KBM-7 (cell line): ENCODE measurements at places on chromosomes 1 and 21.

- no peak for DNase-seq
Measured at GRCh38 chr1:167808690-167809089, 86.9 kb downstream of the MPZL1 start.

GRCh38 chr1:150976879-150977694 lies 2.5 kb upstream of the CERS2 start:
- DNase-seq = peak; percentile 95

DNA sequence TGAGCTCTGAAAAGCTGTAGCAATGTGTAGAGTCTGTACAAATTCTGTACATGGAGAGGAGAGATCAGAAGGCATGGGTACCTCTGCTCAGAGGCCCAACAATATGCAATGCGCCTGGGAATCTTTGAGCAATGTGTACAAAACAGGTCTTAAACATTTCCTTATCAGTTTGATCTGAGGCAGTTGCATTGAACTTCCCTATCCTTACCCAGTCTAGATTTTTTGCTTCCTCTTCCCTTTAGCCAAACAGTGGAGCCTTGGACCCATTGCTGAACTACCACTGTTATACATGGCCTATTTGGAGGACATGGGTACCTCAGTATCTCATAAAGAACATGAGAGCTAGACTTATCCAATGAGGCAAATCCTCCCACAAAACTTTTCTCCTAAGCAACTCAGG lies 12.6 kb upstream of the MNDA start:
- DNase-seq = peak; percentile 75

DNA sequence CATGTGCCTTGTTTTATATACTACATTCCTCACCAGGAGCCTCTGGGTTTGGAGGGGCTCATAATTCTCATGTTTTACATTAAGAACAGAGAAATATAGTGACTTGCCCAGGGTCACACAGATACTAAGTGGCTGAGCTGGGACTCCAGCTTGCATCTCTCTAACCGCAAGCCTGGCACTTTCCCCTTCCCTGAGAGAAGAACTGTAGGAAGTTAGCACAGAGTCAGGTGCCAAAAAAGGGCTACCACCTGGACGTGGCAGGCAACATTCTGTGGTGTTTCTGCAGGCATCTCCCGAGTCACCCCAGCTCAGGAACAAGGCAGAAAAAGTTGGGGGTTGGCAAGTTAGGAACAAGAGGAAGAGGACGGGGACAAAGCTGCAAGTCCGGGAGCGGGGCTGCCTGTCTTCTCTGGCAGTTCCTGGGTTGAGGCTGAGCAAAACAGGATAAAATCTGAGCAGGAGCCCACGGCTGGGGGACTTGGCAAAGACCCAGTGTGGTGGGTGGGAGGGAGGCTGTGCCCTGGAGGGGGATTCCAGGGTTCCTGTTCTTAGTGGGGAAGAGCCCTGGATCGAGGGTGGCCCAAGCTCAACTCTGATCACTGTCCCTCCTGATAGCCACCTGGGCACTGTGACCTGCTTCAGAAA lies 9.8 kb downstream of the PLA2G5 start:
- no peak for DNase-seq

GRCh38 chr1:87497380-87498203 lies 168.9 kb downstream of the LMO4 start:
- DNase-seq = no peak

- no peak for DNase-seq
Measured at GRCh38 chr1:37875833-37876232, 16.4 kb upstream of the MTF1 start.

GRCh38 chr1:169217636-169218035 lies 111.1 kb downstream of the ATP1B1 start:
- DNase-seq = peak; percentile 75

GRCh38 chr1:232983817-232984567 lies 33.6 kb downstream of the NTPCR start:
- DNase-seq = no peak

DNA sequence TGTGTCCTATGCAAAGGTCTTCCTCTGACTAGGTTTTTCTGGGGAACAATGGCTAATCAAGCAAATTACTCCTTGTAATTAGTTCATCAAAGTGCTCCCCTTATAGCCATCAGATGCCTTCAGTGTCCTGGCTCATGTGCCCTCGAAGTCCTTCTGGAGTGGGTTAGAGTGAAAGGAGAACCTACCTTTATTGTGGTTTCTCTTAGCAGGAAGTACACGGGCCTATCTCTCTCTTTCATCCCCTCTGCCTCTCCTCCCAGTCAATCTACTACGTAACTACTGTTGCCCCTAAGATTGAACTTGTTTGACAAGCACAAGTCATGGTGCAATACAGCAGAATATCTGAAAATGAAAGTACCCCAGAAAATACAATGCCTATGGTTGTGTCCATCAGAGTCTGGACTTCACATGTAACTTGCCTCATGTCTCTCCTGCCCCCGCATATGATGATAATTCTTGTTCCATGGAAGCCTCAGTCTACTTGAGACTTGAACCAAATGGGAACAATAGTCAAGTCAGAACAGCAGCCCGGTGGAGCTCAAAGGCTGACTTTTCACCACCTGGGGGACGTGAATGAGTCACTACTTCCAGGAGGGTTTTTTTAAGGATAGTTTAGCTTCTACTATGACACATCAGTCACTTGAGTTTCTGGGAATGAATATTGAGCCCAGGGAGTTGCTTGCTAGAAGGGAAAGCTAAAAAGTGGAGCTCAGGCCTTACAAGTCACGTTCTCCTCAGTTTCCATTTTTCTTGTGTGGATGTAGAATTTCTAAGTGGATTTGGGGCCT lies 243.6 kb downstream of the TNR start:
- DNase-seq = no peak

DNA sequence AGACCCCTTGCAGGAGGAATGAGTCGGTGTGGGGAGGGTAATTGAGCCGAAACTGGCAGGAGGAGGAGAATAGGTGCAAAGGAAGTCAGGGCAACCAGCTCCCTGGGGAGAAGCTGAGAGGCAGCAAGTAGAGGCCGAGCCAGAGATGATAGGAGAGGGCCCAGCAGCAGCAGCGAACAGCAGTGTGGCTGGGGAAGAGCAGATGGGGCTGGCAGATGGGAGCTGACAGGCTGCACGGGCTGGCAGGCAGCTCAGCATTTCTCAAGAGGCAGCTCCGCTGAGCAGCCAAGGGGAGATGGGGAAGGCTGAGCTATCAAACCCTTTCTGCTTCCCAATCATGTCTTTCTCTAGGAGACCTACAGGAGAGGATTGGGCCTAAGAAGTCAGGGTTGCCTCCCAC lies 158.2 kb downstream of the TRIM33 start:
- no peak for DNase-seq

GRCh38 chr1:17545356-17545755 lies 5.9 kb downstream of the ARHGEF10L start:
- no peak for DNase-seq

GRCh38 chr1:90591355-90591969 lies 125.6 kb downstream of the BARHL2 start:
- DNase-seq = no peak

GRCh38 chr1:68375919-68376318 lies 73.8 kb downstream of the RPE65 start:
- no peak for DNase-seq

DNA sequence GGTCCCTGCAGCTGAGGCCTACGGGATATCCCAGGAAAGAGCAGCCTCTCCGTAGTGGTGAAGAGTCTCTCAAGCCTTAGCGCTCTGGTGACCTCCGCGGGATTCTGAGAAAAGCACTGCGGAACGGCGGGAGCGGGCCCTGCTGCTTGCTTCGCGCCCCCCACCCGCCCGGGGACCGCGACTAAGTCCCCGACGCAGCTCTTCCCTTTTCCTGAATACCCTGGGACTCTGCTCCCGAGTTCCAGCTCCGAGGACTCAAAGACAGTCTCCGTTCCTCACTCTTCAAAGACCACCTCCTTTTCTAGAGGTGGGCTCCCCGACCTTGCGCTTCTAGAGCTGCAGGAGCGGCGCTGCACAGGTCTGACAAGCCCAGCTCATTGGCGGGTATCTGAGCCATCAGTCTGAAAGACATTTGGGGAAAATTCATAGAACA lies 3.6 kb upstream of the PRRX1 start:
- DNase-seq = no peak

DNA sequence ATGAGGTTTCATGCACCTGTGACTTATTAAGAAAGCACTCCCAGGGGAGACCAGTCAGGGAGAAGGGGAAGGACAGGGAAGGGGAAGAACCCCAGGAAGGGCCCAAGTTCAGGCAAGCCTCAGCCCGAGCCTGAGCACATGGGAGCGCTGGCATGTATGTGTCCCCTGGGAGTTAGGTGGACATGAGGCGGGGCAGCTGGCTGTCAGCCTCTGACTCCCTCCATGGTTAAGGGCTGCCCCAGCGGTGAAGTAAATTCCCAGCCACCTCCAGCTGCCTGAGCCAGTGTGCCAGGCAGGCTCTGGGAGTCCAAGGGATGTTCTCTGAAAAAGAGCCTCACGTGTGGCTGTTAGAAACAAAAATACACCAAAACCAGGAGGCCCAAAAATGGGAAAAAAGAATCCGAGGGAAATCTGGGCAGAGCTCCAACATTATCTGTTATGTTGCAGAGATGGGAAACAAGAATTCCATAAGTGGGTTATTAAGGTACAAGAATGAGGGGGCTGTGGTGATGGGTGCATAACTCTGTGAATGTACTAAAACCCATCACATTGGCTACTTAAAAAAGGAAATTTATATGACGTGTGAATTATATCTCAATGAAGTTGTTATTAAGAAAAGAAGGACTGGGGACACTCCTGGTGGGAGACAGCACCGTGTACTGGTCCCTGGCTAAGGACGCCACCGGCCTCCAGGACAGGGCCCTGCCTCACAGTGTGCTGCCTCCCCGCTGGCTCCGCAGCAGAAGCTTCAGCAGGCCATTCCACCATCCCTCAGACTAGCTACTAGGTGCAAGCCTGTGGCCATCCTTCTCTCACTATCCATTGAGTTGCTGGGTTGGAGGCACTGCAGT lies 18.7 kb downstream of the DMRTB1 start:
- DNase-seq = no peak

GRCh38 chr1:158154501-158154900 lies 26.2 kb upstream of the CD1D start:
- DNase-seq = no peak

DNA sequence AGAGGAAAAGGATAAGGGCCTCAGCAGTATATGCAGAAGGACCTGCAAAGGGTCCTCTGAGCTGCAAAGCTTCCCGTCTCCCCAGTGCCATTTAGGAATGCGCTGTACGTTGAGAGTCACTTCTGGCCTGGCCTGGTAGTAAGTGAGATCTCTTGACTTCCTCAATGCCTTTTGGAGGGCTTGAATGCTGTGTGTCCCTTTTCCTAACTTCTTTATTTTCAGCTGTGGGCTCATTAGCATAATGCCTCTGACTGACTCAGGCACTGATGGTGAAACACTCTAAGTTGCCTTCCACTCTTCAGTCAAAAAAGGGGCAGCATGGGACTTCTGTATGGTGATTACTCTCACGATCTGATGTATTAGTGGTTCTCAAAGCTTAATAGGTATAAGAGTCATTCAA lies 49.9 kb downstream of the XCL1 start:
- DNase-seq = peak; percentile 19

DNA sequence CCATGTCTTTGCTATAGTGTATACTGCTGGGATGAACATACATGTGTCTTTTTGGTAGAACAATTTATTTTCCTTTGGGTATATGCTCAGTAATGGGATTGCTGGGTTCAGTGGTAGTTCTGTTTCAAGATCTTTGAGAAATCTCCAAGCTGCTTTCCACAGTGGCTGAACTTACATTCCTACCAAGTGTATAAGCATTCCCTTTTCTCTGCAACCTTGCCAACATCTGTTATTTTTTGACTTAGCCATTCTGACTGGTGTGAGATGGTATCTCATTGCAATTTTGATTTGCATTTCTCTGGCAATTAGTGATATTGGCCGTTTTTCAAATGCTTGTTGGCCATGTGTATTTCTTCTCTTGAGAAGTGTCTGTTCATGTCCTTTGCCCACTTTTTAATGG lies 37.5 kb upstream of the ANGPTL1 start:
- DNase-seq = no peak

DNA sequence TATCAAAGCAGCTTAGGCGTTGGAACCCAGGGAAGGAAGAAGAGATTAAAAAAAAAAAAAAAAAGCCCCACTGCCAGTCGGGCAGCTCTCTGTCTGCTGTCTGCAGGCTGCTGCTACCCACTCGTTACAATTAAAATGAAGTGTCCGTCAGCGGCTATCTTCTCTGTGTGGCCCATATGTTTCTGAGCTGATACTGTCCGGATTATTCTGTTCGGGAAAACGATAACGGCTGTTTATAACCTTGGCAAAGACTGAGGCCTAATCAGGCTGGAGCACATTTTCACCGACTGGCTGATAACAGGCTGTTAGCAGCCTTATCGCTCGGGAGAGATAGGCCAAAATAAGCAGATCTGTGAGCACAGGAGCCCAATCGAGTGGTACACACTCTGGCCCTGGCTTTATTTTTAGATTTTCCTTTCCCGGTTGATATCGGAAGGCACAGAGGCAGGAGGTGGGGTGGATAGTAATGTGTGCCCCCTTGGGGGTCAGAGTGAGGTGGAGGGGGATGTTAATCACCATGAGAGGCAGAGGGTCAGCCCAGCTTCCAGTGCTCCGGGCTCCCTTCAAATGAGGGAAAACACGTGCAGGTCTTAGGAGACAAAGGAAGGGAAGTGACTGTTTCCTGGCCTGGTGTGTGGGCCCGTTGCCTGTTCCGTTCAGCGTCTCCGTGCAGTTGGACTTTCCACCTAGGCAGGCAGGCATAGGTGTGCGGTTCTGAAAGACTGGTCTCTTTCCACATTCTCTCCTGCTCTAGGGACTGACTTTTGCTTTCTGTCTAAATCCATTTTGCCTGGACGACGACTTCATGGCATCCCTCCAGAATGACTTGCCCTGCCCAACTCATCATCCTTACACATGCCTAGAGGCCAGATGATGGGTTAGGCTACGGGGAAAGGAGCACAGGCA lies 153.4 kb downstream of the PBX1 start:
- no peak for DNase-seq

- no peak for DNase-seq
Measured at GRCh38 chr1:225650179-225650578, 2.7 kb downstream of the ENAH start.

DNA sequence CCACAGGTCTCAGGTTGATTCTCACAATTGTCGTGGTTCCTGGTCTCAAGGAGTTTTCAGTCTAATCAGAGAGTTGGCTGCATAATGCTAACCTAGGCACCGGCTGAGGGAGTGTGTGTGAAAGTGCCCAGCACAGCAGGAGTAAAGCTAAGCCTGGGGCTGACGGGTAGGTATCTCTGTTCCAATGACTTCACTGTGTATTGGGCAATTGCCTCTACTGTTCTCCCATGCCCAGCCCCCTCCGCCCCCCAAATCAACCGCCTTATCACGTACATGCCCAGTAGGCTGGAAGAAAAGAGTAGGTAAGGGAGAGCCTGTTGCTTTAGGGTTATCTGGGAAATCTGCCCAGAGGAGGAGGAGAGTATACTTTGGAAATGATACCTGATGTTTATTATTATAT lies 54.7 kb downstream of the MRPS6 start:
- no peak for DNase-seq

GRCh38 chr1:242828199-242828598 lies 303.7 kb upstream of the PLD5 start:
- peak; percentile 6 for DNase-seq

GRCh38 chr21:18155508-18156193 lies 89.0 kb upstream of the CHODL start:
- peak; percentile 45 for DNase-seq
